ENCODE measurements at places on chromosomes 12 and 14.

DNA sequence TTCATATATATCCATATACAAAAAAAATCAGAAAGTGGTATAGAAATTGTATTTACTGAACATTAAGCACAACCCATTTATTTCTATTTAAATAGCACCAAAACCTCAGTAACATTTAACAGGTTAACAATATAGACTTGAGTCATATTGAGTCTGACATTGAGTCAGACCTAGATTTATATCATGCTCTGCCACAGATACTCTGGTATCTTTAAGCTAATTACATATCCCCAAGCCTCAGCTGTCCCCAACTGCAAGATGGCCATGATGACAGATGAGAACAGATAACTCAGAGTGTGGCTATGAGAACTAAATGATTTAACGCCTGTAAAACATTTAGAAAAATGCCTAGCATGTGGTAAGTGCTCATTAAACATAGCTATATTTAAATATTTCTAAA is 40.3 kb downstream of the IFNG start:
- H3K27me3 ChIP-seq, result no peaks in the 10 kb centered on the region
- H3K4me1 ChIP-seq, result peaks cover 45% of the 10 kb centered on the region
- no peak for DNase-seq
- H3K4me3 ChIP-seq, result no peak overlapping the region

DNA sequence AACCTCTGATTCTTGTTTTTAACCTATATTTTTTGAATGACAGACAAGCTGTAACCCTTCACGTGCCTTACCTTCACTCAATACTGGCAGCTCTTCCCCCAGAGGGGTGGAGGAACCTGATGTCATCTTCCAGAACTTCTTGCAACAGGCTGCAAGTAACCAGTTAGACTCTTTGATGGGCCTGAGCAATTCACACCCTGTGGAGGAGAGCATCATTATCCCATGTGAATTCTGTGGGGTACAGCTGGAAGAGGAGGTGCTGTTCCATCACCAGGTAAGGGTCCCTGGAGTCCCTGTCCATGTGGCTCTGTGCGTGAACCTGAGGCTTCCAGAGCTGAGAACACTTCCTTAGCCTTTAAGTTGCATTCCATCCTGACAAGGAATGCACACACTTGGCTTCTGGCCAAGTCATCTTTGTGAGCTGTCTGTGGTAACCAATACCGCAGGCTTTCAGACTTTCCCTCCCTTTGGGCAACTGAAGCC is 22.7 kb downstream of the TRAFD1 start:
- peaks cover 33% of the 10 kb centered on the region for H3K36me3 ChIP-seq
- no peak overlapping the region for H3K27ac ChIP-seq
- no peaks in the 10 kb centered on the region for H3K27me3 ChIP-seq

DNA sequence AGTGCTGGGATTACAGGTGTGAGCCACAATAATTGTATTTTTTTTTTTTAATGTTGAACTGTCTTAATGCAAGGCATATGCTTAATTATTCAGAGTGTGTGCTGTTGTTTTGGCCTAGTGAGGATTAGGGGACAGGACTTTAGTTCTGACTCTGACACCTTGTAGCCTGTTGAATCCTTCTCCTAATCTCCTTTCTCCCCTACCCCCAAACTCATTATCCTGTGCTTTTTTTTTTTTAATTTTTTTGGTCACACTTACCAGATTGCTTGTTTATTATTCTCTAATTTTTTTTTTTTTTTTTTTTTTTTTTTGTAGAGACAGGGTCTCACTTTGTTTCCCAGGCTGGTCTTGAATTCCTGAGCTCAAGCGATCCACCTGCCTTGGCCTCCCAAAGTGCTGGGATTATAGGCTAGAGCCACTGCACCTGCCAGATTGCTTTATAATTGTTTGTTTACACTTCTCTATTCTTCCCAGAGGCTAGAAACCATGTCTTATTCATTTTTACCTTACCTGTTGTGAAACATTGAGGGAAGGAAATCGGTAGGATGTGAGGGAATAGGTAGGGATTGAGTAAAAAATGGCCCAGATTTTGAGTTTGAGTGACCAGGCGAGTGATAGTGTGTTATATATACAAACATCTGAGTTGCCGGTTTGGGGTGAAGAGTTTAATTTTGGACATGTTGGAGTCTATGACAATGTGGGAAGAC is 32.2 kb downstream of the DIP2B start:
- H3K27me3 ChIP-seq, result no peaks in the 10 kb centered on the region
- H3K27ac ChIP-seq, result peak overlapping the region; percentile 52
- no peak for DNase-seq
- no peaks in the 10 kb centered on the region for H3K36me3 ChIP-seq
- peaks cover 12% of the 10 kb centered on the region for H3K4me1 ChIP-seq

DNA sequence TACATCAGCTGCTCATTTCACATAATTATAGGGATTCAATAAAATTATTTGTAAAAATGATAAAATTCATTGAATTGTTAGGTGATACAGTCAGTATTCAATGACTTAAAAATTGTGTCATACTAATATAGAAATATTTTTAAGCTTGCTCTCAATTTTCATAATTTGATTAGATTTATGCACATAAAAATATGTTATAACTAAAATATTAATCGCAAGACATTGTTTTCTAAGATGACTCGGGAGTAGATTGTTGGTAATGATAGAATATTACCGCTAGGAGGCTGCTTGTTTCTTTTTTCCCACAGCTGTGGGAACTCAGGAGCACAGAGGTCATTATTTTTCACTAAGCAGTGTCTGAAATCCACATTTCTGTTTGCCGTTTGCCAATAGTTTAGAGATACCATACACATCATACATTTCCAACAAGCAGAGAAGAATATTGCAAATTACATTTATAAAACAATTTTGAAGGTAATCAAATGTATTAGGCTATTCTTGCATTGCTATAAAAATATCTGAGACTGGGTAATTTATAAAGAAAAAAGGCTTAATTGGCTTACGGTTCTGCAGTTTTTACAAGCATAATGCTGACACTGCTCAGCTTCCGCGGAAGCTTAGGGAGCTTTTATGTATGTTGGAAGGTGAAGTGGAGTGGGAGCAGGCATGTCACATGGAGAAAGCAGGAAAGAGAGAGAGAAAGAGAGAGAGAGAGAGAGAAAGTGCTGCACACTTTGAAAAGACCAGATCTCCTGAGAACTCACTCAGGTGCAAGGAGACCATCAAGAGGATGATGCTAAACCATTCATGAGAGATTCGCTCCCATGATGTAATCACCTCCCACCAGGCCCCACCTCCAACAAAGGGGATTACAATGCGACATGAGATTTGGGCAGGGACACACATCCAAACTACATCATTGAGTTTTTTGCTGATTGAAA is 9.2 kb downstream of the CD69 start:
- peaks cover 31% of the 10 kb centered on the region for H3K4me1 ChIP-seq
- peak overlapping the region; percentile 65 for H3K4me3 ChIP-seq
- no peak for DNase-seq
- no peaks in the 10 kb centered on the region for H3K27me3 ChIP-seq
- H3K36me3 ChIP-seq, result peaks cover 37% of the 10 kb centered on the region
- H3K27ac ChIP-seq, result peak overlapping the region; percentile 58

DNA sequence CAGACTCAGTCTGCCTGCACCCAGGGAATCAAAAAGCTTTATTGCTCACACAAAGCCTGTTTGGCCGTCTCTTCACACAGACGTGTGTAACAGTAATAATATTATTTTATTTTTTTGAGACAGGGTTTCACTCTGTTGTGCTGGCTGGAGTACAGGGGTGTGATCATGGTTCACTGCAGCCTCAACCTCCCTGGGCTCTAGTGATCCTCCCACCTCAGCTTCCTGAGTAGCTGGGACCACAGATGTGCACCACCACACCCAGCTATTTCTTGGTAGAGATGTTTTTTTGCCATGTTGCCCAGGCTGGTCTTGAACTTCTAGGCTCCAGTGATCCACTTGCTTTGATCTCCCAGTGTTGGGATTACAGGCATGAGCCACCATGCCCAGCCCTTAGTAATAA is 88.4 kb upstream of the DCD start:
- H3K27me3 ChIP-seq, result no peaks in the 10 kb centered on the region
- peaks cover 8% of the 10 kb centered on the region for H3K36me3 ChIP-seq
- DNase-seq, result no peak
- H3K4me1 ChIP-seq, result peaks cover 23% of the 10 kb centered on the region
- H3K27ac ChIP-seq, result peak overlapping the region; percentile 42
- peak overlapping the region; percentile 3 for H3K4me3 ChIP-seq

DNA sequence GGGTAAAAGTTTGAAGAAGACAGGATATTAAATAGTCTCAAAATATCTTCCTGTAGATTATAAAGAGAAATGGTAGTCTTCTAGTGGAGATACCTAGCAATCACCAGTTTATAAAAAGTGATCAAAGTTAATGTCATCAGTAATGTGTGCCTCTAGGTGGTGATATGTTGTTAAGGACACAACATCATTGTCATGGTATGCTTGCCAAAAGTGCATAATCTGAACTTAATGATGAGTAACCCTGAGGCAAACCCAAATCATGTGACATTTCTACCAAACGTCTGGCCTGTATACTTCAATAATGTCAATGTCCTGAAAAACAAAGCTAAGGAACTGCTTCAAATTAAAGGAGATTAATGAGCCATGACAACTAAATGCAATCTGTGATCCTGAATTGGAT is 214.7 kb downstream of the PHLDA1 start:
- no peaks in the 10 kb centered on the region for H3K36me3 ChIP-seq
- no peak overlapping the region for H3K4me3 ChIP-seq
- peaks cover 26% of the 10 kb centered on the region for H3K4me1 ChIP-seq
- DNase-seq, result no peak
- no peak overlapping the region for H3K27ac ChIP-seq

- H3K36me3 ChIP-seq, result no peaks in the 10 kb centered on the region
- no peak overlapping the region for H3K27ac ChIP-seq
- H3K4me1 ChIP-seq, result no peaks in the 10 kb centered on the region
- no peak overlapping the region for H3K4me3 ChIP-seq
These were observed 55.6 kb upstream of the JDP2 start for GRCh38 chr14:75372260-75372659.

- no peaks in the 10 kb centered on the region for H3K36me3 ChIP-seq
- no peak overlapping the region for H3K4me3 ChIP-seq
- no peaks in the 10 kb centered on the region for H3K4me1 ChIP-seq
- no peak for DNase-seq
These were observed 31.8 kb upstream of the G2E3 start for GRCh38 chr14:30527196-30527595.

GRCh38 chr12:55965941-55966407 is at the start of gene PMEL:
Gene PMEL (minus strand): TSS chr12:55966042. CDS start chr12:55966011, 31 bp downstream.
- DNase-seq, result no peak
- H3K4me1 ChIP-seq, result peaks cover 18% of the 10 kb centered on the region
- H3K4me3 ChIP-seq, result peak within 1 kb of the TSS; percentile 94
- no peaks in the 10 kb centered on the region for H3K27me3 ChIP-seq

- DNase-seq, result no peak
- no peak overlapping the region for H3K4me3 ChIP-seq
- peaks cover 4% of the 10 kb centered on the region for H3K36me3 ChIP-seq
- H3K27me3 ChIP-seq, result peaks cover 2% of the 10 kb centered on the region
These were observed 334.9 kb downstream of the SNAPC1 start for GRCh38 chr14:62097072-62097471.

GRCh38 chr14:86450085-86450484 is 920.1 kb downstream of the FLRT2 start:
- no peaks in the 10 kb centered on the region for H3K36me3 ChIP-seq
- H3K27ac ChIP-seq, result no peak overlapping the region
- H3K4me3 ChIP-seq, result no peak overlapping the region

DNA sequence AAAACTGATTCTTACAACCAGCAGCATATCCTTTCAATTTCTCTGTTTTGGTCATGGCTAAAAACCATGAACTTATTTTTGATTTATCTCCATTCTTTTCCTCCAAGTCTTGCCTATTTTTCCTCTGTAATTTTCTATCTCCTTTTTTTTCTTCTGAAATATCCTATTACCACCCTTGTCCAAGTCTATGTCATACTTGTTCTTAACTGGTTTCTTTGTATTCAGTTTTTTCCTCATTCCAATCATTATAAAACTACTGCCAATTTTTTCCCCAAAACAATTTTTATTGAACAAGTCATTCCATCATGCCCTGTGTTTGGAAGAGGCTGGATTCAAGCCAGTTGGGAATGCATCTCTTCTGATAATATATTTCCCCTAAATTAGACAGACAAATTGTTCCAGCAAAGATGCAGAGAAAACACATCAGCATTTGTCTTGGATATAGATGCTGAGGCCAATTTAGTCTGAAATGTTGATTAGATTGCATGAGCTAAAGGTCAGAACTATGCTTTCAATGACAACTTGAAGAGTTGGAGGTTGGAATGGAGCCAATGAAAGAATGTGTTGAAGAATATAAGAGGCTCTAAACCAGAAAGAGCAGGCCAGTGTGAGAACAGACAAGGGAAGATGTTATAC is 30.7 kb downstream of the OTOGL start:
- H3K27me3 ChIP-seq, result no peaks in the 10 kb centered on the region
- no peak overlapping the region for H3K27ac ChIP-seq
- H3K4me1 ChIP-seq, result peaks cover 10% of the 10 kb centered on the region
- DNase-seq, result no peak

GRCh38 chr12:50928392-50928791 is 24.0 kb upstream of the HIGD1C start:
- no peaks in the 10 kb centered on the region for H3K36me3 ChIP-seq
- peak overlapping the region; percentile 3 for H3K27ac ChIP-seq
- H3K27me3 ChIP-seq, result no peaks in the 10 kb centered on the region
- H3K4me1 ChIP-seq, result peaks cover 53% of the 10 kb centered on the region
- H3K4me3 ChIP-seq, result peak overlapping the region; percentile 61

DNA sequence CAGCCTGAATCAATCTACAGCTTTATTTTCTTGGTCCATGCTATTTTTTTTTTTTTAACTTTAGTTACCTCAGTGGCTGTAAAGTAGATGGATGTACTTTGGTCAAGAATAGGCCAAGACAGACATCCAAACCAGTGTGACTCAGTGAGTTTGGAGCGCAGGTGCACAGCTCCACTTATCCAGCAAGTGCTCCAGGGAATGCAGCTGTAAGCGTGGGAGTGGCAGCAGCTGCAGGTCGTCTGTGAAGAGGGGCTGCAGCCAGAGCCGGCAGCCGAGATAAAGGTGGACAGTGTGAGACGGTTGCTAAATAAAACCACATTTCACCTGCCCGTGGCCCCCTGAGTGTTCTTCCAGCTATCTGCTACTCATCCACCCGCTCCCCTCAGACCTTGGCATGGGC is 1018.7 kb downstream of the AACS start:
- H3K4me1 ChIP-seq, result no peaks in the 10 kb centered on the region
- no peak overlapping the region for H3K4me3 ChIP-seq
- no peaks in the 10 kb centered on the region for H3K27me3 ChIP-seq
- no peak for DNase-seq

DNA sequence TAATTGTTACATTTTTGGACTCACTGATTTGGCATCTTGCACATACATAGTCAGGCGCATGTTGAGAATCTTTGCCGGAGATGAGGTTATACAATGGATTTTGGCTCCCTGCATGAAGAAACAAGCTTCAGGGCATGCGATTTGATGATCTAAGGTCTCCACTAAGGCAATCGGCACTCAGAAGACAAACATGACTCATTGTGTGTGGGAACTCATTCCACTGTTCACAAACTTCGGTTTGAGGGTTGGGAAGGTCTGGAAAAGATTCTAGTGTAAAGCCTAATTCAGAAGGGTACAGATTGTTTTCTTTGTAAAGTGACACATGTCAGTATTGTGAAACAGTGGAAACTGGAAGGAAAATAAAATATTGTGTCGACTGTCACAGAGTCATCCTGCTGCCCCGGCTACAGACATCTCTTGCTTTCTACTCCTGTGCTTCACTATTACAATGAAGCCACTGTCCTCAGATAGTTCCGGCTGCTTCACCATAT is 192.6 kb upstream of the HMGA2 start:
- H3K27ac ChIP-seq, result no peak overlapping the region
- H3K36me3 ChIP-seq, result no peaks in the 10 kb centered on the region
- no peak overlapping the region for H3K4me3 ChIP-seq
- peaks cover 30% of the 10 kb centered on the region for H3K27me3 ChIP-seq

Data from natural killer cell treated with Interleukin-12 subunit alpha and Interleukin-12 subunit beta and Interleukin-15 and Interleukin-18, amount 100 ng/mL, for 72 hours (primary cell).